ENCODE measurements at places on chromosomes 1 and 21.

- DNase-seq = no peak
Observed at GRCh38 chr1:35126546-35126945, 47.4 kb downstream of the ZMYM1 start.

DNA sequence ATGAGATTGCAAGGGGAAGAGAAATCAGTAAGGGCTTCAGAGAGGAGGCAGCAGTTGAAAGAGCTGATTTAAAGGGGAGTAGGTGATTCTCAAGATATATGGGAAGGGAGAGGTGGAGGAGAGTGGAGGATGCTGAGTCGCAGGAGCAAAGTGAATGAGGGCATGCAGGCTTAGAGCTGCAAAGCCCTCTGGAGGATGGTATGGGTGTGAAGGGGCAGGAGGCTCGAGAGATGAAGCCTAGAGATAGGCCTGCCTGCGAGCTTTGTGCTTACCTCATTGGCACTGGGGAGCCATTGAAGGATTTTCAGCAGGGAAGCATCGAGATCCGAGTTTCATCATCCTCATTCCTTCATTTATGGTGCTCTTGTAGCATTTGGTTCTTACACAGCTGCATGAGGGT is 15.8 kb upstream of the SH2D2A start:
- no peak for DNase-seq

DNA sequence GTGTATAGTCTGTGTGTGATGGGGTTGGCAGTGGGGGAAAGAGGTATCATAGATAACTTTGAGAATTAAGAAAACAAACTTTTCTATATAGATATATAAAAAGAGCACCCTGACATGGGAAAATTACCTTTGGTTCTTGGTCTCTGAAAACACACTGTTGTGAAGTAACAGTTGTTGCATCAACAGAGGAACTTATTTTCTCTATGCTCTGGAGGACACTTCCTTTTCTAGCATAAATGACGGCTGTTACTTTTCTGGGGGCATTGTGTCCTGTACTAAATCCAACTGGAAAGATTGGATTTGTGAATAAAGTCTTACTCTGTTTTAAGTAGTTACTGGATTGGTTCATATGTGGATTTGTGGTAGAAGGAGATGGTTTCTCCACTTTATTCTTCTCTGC is 12.6 kb downstream of the LRIF1 start:
- no peak for DNase-seq

GRCh38 chr21:35561116-35561515 is 499.2 kb downstream of the SETD4 start:
- no peak for DNase-seq

DNA sequence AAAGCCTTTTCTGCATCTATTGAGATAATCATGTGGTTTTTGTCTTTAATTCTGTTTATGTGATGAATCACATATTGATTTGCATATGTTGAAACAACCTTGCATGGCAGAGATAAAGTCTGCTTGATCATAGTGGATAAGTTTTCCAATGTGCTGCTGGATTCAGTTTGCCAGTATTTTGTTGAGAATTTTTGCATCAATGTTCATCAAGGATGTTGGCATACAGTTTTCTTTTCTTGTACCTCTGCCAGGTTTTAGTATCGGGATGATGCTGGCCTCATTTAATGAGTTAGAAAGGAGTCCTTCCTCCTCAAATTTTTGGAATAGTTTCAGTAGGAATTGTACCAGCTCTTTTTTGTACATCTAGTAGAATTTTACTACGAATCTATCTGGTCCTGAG is 55.0 kb downstream of the COL24A1 start:
- no peak for DNase-seq

- DNase-seq = peak; percentile 24
Observed at GRCh38 chr1:212012034-212012740, 23.2 kb downstream of the INTS7 start.

DNA sequence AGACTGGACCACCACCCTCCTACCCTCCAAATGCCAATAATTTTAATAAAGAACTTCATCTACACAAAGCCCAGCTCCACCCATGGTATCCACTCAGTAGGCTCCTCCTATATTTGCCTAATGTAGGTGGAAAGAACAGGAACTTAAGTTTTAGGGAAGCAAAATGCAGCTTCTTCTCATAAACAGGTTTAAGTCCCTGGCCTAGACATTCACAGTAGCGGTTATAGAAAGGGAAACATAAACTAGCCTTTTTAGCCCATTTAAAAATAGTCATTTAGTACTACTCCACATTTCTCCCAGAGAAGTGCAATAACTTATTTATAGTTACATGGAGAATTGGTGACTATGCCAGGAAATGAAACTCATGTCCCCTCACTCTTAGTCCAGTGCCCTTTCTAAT is 56.6 kb upstream of the CPLANE2 start:
- no peak for DNase-seq

DNA sequence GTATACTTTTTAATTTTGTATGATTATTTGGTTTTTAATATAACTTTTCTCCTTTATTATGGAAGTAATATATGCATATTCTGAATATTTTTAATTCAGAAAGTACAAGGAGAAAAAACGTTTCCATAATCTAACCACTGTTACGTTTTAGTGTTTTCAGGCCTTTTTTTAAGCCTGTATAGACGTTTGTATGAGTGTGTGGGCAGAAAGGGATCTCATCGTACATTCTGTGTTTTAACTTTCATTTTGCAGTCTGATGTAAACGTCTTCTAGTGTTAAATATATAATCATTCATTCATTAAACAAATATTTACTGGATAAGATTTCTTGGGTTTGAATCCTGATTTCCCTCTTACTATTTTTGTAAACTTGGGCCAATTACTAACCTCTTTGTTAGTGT is 38.0 kb upstream of the PLEKHO1 start:
- no peak for DNase-seq

DNA sequence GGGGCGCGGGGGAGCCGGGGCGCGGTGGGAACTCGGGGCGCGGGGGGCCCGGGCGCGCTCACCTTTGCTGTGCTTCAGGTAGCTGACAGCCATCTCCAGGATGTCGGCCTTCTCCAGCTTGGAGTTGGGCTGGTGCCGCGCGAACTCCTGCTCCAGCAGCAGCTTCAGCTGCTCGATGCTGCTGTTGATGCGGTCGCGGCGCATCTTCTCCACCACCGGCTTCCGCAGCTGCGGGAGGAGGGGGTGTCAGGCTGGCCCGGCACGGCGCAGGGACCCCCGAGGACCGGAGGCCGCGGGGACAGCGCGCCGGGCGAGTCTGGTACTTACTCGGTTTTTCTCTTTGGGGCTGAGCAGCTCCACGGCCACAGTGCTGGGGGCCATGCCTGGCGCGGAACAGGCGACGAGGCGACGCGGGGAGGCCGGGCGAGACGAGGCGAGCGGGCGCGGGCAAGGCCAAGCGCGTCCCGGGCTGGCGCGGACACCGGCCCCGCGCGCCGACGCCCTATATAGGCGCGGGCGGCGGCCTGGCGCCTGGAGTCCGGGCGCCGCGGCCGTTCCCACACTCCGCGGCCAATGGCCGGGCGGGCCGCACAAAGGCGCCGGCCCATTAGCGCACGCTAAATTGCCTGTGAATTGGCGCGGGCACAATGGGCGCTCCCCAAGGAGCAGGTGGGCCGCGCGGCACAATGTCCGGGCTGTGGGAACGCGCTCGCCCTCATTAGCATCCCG is at the start of gene HES5:
HES5 (minus strand) TSS at position 480 of the 729 bp plus-strand sequence; CDS start at position 381, 99 bp downstream.
- no peak for DNase-seq

- no peak for DNase-seq
Observed at GRCh38 chr1:117815926-117816325, 113.5 kb downstream of the GDAP2 start.

GRCh38 chr1:160863061-160863773 is 530 bp upstream of the CD244 start:
- DNase-seq = no peak

DNA sequence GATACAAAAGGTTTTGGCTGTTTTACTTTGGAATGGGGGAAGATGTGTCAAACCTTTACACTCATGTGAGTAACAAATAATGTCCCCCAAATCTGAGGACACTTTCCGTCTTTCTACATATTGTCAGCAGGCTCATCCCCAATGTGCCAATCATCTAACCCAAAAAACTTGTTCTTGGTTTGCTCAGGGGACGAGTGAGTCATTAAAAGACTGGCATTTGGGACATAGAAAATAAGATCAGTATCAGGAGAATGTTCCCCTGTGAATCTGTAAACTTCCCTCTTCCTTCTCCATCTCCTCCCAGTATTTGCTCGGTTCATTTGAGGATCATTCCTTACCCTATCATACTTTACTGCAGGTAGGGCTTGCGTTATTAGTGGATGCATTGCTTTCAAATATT is 194.1 kb upstream of the RUNX1 start:
- DNase-seq = no peak

GRCh38 chr1:23619299-23620188 is 60.2 kb upstream of the ID3 start:
- DNase-seq = no peak

GRCh38 chr21:36710729-36711048 is 11.8 kb downstream of the SIM2 start:
- no peak for DNase-seq

- no peak for DNase-seq
Observed at GRCh38 chr1:36175137-36176095, 19.5 kb downstream of the MAP7D1 start.

DNA sequence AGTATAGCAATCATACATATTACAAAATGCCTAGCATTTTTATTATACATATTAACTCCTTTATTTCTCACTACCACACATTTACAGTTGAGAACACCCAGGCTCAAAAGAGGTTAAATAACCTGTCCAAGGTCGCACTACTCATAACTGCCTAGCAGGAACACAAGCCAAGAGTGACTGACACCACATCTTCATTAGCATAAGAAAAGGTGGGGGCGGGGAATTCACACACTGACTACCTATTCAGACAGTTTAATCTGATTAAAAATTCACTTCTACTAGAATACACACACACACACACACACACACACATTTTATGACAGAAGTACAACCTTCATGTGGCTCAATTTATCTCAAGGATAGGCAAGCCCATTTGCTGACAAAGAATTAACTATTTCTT is 77.8 kb upstream of the CACHD1 start:
- no peak for DNase-seq

GRCh38 chr1:230105754-230106625 is 39.0 kb downstream of the GALNT2 start:
- DNase-seq = no peak

DNA sequence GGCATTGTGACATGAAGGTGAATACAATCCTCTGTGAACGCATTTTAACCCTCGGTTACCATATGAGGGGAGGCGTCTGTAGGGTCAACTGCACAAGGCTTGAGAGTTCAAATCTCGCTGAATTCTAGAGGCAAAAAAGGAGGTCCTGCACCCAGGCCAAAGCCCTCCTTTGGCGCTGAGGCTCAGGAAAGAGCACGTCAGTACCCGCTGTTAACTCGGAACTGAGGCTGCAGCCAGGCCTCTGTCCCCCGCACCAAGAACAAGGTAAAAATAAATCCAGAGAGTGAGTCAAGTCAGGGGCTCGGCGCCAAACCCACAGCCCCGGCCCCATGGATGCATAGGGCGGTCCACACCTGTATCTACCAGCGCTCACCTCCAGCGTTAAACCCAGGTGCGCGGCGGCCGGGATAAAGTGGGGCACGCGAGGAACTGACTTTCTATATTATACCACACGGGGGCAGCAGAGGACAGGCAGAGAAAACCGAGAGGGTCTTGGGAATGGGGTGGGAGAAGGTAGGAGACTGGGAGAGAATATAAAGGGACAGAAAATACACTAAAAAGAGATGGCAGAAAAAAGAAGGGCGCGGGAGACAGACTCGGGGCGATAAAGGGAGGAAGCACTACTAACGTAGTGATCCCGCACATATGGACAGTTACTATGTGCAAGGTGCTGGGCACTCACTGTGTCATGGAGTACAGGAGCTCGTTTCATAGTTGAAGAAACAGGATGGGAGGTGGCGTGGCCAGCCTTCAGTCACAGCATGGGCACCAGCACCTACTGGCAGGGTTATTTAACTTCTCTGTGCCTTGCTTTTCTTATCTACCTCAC is 54.9 kb downstream of the DMRTA2 start:
- no peak for DNase-seq

- DNase-seq = no peak
Observed at GRCh38 chr1:55053265-55053954, 14.1 kb downstream of the PCSK9 start.

DNA sequence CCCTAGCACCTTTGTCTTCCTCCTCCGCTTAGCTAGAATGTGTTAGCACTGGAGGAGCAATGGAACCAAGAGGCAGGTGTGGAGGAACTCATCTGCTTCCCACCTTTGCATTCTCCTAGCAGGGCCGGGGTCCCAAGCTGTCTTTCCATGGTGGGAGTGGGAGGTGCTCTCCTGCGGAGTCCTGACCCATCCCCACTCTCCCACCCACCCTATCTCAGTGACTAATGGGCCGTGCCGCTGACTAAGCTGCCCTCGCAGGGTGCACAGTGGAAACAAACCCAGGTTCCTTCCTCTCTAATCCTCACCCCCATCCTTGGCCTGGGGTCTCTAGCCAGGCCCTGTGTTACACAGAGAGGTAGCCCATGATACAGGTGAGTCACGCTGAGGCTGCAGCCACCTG is 177.5 kb downstream of the HIVEP3 start:
- DNase-seq = no peak

DNA sequence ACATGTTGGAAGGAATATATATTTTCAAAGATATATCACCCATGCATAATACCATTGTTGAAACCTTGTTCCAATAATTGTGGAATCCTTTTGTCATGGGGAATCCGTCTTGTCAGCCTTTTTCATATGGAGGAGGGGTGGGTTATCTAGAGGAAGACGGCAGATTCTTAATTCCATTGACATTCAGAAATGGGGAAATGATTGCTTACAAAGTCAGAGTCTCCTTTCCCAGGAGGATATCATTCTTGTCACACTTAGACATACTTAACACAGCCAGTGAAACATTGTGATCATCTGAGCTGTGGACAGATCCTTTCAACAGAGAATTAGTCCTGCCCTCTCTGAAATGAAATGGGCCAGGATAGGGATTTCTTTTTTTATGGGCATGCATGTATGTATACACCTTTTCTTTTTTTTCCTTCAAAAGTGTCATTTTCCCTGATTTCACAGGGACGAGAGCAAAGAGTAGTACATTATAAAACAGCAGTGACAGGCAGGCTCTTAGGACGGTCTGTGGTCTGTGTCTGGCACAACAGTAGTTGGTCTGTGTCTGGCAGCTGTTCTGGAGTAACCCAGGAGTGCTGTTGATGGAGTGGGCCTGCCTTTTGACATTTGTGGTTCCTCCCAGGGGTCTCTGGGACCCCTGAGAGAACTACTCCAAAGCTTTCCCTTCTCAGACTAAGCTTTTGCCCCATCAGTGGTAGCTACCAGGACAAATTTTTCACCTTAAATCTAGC is 50.1 kb downstream of the VPS13D start:
- no peak for DNase-seq

All from AG09319 (cell line).